Activated CD8-positive, alpha-beta memory T cell treated with anti-CD3 and anti-CD28 coated beads for 4 hours (primary cell): ENCODE measurements at places on chromosomes 1 and 21.

- no peak for DNase-seq
Measured at GRCh38 chr1:88777604-88778149, 93.6 kb downstream of the PKN2 start.

DNA sequence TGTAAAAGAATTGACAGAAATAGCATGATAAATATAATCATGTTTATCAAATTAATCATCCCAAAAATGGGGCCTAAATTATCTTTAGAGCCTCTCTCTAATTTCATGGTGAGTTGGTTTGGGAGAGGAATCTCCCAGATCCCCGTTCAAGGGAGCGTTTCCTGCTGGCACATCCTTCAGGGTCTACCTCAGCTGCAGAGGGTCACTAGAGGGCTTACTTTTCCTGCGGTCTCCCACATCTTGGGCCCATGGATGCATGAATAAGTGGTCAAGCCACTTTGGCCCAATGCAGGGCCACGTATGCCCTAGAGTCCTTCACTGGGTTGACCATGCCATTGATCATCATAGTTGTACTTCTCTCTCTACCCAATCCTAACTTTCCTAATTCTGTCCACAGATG lies 164.1 kb downstream of the USP25 start:
- no peak for DNase-seq

DNA sequence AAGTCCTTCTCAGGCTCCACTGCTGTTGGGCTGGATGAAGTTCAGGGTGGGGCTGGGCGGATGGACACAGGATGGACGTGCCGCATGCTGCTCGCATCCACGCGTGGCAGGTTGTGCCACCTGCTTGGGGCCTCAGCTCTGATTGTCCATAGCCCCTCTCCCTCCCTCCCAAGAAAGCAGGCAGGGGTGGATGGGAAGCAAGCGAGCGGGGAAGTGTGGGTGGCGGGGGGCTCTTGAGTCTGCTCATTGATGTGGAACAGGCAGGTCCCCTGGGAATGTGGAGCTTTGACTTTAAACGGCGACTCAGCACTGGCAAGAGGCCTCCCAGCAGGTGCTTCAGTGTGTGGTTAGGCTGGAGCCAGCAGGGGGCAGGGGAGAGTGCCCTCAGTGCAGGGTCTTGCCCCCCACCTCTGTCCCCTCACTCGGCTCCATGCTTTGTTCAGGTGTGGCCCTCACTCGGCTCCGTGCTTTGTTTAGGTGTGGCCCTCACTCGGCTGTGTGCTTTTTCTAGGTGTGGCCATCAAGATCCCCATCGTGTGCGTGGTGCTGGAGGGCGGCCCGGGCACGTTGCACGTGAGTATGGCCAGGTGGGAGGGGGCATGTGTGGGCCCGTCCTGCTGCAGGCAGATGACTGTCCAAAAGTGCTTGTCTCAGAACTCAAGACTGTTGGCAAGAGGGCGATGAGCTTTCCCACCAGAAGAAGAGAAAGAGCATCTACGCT lies 23.9 kb downstream of the TRPM2 start:
- DNase-seq, result no peak

GRCh38 chr1:222732216-222733159 lies 4.5 kb upstream of the FAM177B start:
- no peak for DNase-seq

DNA sequence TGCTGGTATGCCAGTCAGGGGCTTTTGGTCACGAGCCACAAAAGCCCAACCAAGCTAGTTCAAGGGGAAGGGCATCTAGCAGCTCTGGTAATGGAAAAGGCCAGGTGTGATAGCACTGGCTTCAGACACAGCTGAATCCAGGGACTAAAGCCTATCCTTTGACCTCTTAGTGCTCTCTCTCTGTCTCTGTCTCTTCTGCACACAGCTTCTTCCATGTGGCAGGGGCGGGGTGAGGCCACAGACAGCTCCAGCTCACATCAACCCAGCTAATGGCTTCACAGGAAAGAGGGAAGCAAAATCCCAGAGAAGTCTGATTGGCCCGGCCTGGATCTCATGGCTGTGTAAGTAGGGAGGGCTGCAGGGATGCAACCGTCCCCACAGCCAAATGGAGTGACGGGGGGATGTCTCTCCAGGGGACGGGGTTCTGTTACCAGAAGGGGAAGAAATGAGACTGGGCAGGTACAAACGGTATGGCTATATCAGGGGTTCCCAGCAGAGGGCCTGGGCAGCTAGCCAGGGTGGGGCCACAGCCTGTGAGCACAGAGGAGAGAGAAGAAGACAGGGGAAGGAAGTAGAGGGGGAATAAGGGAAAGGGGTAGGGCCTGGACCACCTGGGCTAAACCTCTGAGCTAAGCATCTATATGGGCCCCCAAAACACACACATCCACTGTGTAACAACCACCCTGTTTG lies 42.4 kb downstream of the FBXO2 start:
- no peak for DNase-seq

- DNase-seq, result no peak
Measured at GRCh38 chr1:101816262-101816661, 180.5 kb downstream of the OLFM3 start.

GRCh38 chr1:202622388-202622787 lies 87.9 kb downstream of the SYT2 start:
- no peak for DNase-seq

DNA sequence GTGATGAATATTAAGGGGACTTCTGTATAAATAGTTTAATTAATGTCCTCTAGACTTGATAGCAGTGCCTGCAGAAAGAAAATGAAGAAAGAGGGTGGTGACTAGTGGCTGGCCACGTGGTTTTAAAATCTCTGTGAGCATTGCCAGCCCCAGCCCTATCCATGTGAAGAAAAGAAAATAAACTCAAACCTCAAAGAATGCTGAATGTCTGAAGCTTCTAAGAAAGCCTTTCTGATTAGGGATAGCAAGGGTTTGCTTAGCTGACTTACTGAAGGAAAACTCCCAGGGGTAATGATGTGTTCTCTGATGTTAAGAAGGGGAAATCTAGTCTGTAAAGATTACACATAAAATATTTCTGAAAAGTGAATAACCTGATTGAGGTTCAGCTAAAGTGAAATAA lies 31.8 kb downstream of the ADGRL2 start:
- DNase-seq, result no peak

- DNase-seq, result no peak
Measured at GRCh38 chr1:159992161-159992560, 38.1 kb upstream of the SLAMF9 start.

GRCh38 chr1:232512712-232513111 lies 117.2 kb downstream of the SIPA1L2 start:
- no peak for DNase-seq

DNA sequence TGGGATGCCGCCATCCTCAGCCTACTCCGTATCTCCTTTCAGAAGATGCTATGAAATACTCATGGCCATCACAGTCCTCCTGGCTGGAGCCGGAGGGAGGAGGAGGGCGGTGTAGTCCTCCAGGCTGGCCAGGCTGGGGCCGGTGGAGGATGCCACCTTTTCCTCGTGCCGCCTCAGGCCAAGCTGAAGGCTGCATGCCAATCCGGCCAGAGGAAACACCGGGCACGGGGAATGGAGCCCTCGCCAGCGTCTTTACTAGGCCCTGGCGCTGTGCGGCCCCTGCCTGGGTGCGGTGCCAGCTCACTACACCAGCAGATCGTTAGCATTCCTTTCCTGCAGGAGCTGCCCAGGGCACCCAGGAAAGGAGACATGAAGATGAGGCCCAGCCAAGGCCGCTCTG lies 70.1 kb downstream of the CASZ1 start:
- no peak for DNase-seq

DNA sequence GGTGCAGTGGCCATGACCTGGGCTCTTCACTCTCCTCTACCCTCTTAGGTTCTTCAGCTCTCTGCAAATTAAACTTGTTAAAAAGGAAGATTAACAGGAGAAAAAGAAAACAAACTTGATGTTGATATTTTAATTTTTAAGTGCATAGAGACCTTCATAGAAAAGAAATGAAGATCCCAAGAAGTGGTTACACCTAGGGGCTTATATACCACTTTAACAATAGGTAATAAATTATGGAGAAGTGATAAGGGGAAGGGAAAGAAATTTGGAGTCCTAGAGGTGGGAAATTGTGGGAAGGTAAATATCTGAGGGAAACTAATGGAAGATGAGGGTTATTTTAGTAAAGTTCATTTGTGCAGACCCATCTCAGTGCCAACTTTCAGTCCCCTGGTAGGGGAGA lies 16.5 kb upstream of the TFF3 start:
- no peak for DNase-seq

- DNase-seq, result no peak
Measured at GRCh38 chr1:244113532-244114320, 62.6 kb downstream of the ZBTB18 start.

DNA sequence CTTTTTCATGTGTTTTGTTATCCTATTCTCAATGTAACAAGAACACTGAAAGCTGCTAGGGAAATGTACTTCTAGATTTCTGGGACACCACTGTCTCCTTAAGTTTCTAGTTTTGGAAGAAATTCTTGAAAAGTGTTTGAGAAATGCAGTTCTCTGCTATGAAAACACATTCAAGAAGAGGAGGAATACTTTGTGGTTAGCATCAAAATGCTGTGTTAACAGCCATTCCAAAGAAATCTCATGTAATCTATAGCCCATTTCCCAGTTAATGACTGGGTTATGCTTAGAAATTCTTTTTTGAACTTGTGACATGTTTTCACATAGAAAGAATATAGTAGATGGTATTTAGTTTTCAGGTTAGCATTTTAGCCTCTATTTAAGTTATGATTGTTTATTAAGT lies 6.0 kb downstream of the RAVER2 start:
- DNase-seq, result no peak

- DNase-seq, result no peak
Measured at GRCh38 chr1:153540394-153541361, at the start of gene S100A5. S100A5 (minus strand) TSS chr1:153540934; CDS start chr1:153540191, 743 bp downstream.

GRCh38 chr1:240644732-240645131 lies 32.8 kb upstream of the GREM2 start:
- no peak for DNase-seq

- DNase-seq, result no peak
Measured at GRCh38 chr1:200699871-200700270, 30.2 kb upstream of the DDX59 start.

- no peak for DNase-seq
Measured at GRCh38 chr1:42177541-42177981, 13.0 kb upstream of the GUCA2A start.

DNA sequence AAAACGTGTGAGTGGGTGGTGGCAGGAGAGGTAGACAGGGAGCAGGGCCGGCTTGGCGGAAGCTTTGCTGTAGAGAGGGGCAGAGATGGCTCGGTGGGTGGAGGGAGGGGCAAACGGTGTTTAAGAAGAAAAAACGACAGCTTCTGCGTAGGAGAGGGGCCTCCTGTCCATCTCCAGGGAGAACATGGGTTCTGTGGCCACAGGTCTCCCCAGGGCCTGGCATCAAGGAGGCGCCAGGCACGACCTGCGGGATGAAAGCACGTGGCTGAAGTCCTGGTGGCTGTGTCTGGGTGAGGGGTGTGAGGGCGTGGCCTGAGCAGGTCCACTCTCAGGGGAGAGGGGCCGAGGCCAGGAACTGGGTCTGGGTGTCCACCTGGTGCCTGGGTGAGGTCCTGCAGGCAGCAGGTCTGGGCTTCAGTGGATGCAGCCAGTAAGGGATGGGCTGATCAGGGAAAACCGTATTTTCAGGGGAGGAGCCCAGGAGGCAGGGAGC lies 940 bp upstream of the PRKCZ start:
- DNase-seq, result no peak

DNA sequence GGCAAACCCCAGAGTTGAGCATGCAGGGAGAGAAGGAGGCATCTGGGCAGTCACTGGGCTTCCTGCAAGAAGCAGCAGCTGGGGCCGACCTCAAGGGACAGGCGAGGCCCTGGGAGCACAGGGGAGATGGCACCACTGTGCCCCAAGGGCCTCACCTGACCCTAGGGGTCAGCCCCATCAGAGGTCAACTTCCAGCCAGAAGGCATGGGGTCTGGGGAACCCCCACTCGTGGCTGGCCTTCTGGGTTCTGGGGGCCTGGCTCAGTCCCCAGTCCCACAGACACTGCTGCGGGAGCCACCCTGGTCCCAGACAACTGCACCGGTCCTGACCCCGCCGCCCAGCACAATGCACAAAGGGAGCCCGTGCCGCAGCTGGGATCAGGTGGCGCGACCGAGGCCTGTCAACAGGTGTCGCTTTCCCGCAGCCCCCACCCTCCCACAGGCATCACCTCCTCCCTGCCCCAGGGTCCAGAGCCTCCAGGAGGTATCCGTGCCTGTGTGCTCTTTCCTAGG lies 6.2 kb downstream of the WNT9A start:
- no peak for DNase-seq
